ENCODE measurements at places on chromosomes 13 and 19.

DNA sequence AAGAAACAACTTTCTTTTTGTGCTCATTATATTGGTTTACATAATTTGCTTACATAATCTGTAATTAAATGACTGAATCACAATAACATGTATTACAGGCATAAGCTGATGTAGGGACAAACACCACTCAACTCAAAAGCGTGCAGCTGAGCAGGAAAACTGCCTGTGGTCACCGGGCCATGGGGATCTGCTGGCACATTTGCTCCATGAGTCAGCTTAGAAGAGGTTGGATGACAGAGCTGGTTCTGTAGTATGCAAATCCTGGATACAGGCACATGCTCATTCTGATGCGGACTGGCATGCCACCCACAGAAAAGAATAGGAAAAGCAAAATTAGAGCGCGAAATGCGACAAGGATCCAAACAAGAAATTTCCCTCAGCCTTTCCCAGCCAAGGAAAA, 128.6 kb downstream of the USP12 start:
- peak; percentile 76 for DNase-seq

- DNase-seq: peak; percentile 89
These were observed 8.4 kb upstream of the FLT1 start for GRCh38 chr13:28503182-28503967.

DNA sequence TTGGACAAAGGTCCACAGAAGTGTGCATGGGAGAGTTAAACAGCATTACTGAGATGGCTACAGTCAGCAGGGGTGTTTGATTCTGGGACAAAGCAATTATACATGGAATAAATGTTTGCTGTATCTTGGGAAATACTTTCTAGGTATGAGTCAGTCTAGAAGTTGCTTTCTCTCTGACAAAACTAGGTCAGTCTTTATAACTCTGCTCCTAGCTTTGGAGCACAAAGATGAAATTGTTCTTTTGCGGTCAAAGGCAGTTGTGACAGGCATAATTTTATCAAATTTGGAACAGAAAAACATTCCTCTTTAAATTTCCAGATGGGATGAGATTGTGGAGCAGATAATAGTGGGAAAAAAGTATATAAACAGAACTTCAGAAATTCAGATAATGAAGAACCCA, 1045.4 kb upstream of the MIR17HG start:
- no peak for DNase-seq

GRCh38 chr13:36251526-36251925, 37.2 kb upstream of the SOHLH2 start:
- DNase-seq: no peak

DNA sequence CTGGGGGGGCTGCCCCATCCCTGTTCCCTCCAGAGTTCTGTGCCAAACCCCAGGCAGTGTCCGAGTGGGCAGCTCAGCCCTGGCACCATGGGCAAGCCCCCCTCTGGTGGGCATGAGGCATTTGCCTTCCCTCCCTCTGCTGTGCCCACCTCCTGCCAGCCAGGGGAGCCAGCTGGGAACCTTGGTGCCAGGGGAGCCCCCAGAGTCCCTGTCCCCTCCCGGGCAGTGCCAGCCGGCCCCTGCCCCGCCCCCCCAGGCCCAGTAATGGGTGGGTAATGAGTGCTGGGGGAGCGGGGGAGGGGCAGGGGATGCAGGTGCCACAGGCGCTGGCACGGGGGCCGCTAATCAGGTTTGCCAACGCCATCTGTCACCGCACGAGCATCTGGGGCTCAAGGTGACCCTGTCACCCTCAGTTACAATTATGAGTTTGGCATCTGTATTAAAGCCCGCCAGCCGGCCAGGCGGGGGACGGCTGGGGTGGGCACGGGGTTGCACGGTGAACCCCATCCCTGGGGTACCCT, 5.9 kb downstream of the DAND5 start:
- DNase-seq: no peak

DNA sequence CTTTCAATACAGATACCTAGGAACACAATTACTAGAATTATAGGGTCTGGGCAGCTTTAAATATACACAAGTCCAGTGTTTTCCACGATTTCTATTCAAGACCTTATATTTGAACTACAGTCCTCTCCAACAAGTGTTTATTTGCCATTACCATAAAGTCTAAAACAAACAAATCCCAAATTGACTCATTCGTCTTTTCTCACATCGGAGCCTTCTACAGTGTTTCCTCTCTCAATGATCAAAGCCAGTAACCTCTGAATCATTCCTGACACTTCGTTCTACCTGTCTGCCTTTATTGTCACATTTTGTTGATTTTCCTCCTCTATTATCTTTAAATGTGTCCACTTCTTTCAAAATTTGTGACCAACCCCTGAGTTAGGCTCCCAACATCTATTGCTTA, 1356.5 kb upstream of the SLC10A2 start:
- no peak for DNase-seq

GRCh38 chr19:33114312-33114711, 17.6 kb upstream of the WDR88 start:
- DNase-seq: no peak

DNA sequence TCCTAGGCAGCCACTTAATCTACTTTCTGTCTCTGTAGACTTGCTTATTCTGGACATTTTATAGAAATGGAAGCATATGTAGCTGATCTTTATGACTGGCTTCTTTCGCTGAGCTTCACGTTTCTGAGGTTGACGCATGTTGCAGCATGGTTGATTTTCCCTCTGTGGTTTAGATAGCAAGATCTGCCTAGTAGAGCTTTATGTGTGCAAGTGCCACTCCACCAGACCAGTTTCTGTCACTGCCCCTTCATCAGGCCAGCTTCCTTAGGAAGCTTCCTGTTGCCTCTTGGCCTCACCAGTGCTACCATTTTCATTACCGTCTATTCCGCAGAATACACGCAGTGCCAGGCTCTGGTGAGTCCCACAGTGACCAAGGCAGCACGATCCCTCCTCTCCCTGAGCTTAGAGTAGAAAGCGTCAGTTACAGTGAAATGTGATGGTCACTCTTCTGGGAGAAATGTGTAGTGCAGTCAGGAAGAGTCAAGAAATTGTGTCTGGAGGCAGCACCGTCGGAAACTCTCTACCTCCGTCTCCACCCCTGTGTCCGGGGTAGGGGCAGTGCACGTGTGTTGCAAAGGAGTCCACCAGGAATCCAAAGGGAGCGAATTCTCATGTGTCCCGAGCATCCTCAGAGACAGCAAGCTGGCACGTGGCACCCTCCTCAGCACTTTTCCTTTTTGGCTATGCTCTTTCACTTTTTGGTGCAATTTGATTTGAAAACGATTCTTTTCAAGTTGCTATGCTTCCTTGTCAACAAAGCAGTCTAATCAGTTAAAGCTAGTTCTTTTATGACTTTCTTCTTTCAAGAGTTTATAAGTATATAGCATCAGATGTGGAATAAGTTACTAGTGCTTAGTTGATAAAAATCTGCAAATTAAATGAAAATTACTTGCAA, 45.4 kb upstream of the GPR183 start:
- no peak for DNase-seq
